SJCRH30 (cell line): ENCODE measurements at places on chromosomes 6 and 20.

DNA sequence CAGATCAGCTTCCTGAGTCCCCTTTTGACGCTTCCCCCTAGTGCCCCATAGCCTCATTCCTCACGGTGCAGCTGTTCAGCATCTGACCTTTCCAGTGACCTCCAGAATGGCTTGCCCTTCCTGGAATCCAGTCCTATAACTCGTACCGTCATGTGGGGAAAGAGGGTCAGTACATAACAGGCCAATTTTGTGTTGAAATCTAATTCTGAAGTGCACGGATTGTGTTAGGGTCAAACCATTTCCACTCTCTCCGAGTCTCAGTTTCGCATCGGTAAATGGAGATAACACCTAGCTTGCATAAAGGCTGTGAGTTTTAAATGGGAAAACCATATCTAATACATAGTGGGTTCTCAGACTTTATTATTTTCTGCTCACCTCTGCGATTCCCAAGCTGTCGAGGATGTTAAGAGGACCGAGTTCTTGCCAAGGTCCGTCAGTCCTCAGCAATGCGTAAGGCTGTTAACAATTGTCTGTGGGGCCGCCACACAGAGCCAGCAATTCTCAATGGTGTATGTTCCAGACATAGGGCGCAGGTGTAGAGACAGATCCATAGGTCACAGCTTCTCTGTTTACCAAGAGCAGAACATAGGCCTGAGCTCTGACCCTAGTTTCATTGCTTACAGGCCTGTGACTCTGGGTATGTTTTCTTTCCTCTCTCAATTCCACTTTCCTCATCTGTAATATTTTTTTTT is 45.5 kb upstream of the CCR6 start:
- DNase-seq, result peak; percentile 82

GRCh38 chr20:18541741-18542140 is 25.5 kb upstream of the SMIM26 start:
- no peak for DNase-seq

- DNase-seq, result peak; percentile 79
These were observed 61.4 kb upstream of the E2F3 start for GRCh38 chr6:20340068-20340848.

DNA sequence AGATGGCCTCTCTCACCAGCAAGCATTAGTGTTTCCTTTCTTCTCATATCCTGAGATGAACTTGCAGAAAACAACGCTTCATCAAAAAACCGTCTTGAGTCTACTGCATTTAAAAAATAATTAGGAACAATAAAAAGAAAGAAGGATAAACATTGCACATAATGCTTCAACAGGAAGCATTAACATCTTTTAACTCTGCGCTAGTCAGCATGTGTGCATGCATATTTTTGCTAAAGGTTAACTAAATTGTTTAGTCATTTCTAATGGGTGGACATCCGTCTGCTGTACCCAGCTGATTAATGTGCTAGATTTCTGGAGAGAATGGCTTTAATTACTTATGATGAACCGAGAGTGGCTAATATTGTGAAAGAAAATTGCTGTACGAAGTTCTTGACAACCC is 349.3 kb downstream of the SOX4 start:
- DNase-seq, result no peak

DNA sequence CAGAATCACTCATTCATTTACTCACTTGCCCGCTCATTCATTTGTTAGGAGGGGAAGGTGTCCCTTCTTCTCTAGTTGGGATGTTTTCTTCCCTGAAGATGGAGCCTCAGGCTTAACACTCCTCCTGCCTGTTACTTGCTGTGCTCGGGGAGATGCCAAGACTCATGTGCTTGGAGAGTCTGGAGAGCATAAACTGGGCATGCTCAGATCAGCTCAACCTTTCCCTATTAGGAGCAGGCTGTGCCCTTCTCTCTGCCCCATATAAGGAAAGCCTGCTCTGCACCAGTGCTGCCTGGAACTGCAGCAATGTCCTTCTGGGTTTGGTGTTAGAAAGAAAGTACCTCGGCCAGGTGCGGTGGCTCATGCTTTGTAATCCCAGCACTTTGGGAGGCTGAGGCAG is 18.0 kb upstream of the UBE2V1 start:
- no peak for DNase-seq

GRCh38 chr20:62779417-62779685 is 16.9 kb upstream of the MRGBP start:
- no peak for DNase-seq

GRCh38 chr20:24723186-24723585 is 225.9 kb upstream of the CST7 start:
- no peak for DNase-seq
